Fibroblast of skin of left biceps (primary cell): ENCODE measurements at places on chromosomes 6 and 20.

DNA sequence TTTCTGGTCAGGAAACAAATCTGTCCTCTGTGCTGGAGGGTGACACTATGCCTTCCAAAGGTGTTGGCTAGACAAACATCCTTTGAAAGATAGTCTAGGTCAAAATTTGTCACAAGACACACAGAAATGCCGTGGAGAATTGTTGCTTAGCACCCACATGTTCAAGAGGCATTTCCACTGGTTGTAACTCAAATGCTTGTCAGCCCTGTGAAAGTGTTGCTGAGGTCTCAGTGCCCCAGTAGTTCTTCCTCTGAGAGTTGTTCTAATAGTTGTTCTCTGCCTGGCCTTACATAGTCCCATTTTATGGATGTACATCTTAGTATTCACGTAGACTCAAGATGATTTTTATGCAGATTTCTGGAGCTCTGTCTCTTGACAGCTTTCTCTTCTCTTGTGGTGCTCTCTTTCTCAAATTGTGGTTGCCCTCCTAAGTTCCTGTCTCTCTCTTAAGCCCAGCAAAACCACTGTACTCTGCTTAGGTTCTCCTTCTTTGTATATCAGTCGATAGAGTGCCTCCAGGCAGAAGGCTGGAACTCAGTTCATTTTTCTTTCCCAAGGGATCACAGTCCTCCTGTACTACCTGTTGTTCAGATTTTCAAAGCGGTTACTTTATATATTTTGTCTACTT lies 39.5 kb upstream of the REV3L start:
- DNase-seq, result no peak

DNA sequence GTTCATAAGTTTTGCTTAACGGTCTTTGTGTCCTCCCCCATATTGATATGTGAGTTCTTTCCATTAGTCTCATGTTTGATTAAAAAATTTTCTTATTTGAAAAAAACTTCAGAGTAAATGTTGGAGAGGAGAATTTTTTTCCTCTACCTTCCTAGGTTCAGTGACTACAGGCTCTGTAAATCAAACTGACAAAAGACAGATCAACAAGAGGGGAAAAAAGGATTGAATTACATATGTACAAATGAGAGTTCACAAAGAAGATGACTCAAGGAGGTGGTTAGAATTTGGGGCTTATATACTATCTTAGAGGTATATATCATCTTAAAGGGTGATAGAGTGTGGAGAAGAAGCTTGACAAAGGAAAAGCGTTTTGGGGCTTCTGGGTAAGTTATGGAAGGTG lies 5.6 kb downstream of the TMC2 start:
- DNase-seq, result no peak

DNA sequence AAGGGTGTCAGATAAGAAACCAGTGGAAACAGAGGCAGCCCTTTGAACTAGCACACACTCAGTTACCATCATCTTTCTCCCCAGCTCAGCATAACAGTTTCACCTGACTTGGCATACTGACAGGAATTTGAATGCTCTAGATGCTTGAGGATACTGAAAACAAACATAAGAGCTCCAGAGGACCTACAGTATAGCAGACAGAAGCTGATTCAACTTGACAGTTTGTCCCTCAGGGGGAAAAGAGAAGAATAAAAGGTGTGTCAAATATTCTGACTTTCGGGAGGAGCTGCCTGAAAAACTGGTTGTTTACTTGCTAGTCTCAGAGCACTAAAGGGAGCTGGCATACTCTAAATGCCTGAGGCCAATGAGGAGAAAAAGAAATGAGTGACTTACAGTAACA lies 35.1 kb downstream of the EYS start:
- DNase-seq, result no peak

- no peak for DNase-seq
These were observed 93.7 kb downstream of the PLG start for GRCh38 chr6:160795721-160796120.

DNA sequence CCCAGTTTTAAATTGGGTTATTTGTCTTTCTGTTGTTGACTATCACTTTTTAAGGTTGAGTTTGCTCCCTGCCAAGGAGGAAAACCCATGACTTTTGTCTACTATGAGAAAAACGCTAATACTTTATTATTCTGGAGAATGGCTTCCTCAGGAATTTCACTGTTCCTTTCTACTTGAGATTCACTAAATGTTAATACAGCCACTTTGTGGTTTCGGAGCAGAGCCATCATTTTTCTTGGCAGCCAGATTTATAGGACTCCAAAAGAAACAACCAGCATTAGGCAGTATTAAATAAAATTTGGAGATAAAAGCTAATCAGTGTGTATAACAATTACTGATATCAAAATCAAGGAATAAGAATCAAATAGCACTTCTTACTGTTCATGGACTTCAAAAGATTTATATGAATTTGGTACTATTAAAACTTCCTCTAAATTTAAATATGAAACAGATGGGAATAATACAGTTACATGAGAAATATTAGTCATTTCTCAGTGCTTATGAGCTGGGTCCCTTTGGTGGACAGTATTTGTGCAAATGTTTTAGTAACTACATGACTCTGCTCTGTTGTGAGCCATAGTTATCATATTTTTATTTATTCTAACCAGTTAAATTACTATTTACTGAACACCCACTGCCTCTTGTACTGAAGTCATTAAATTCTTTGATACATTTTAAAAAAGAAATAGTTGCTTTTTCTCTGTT lies 64.1 kb upstream of the FBXO30 start:
- DNase-seq, result no peak

GRCh38 chr6:125201961-125202729 lies 48.6 kb downstream of the TPD52L1 start:
- peak; percentile 94 for DNase-seq
